Putamen (tissue), 1 donor: ENCODE measurements at places on chromosomes 11 and 22.
A peak's percentile ranks its signal among the peaks of the same experiment; 100 is the strongest.

DNA sequence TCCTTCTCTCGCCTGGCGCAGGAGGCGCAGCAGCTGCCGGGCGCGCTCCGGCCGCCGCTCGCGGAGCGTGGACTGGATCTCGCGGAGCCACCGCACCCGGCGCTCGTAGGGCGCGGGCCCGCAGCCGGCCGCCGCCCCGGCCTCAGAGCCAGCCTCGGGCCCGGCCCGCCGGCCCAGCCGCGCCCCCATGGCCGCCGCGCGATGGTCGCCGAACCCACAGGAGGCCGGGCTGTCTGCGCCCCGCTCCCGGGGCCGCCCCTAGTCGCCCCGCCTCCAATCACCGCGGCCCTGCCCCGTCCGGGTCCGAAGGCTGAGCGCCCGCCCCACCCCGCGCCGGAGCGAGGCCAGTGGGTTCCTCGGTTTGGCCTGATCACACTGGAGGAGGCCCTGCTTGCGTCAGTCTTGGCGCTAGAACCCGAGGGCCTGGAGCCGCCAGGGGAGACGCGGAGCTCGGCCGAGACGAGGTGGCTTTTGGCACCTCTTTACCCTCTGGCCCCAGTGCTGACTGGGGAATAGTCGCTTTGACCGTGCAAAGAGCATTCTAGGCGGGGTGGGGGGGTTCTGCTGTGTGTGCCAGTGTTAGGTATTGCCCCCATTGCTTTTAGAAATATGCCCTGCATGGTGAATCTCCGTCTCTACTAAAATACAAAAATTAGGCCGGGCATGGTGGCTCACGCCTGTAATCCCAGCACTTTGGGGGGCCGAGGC lies at the start of gene LRRC75B:
LRRC75B (minus strand) TSS at position 223 of the 708 bp plus-strand sequence; CDS start at position 189, 34 bp downstream.
- DNase-seq: peak; percentile 71

DNA sequence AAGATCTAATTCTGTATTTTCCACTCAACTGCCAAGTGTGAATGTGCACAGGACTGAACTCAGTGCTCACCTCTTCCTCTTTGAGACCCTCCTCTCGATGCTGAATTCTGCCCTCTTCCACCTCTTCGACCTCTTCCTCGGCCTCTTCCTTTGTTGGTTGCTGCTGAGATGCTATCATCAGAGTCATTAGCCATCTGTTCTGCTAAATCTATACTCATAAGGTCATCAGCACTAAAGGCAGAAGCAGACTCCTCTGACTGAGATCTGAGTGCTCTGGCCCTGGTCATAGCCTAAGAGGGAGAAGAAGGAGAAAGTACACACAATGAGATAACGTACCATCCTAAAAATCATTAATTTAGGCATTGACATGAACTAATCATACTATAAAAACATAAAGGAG lies 45.9 kb upstream of the GPR83 start:
- no peak for DNase-seq

DNA sequence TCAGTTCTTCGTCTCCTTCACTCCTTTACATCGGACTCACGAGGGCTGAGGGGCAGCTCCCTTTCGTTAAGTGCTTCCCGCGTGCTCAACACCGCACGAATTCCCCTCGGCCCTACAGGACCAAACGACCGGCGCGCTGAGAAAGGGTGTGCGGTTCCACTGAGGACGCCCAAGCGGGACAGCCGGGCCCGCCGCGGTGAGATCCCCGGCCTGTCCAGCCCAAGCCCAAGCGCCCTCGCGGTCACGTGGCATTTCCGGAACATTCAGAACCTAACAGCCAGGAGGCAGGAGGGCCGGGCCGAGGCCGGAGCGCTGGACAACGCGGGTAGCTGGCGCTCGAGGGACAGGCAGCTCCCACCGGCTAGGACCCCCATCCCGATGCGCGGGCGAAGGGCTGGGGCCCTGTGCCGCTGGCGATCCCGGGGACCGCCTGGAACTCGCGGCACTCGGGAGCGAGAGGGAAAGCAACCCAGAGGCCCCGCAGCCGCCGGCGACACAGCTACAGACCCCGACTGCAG lies 737 bp upstream of the STIP1 start:
- peak; percentile 42 for DNase-seq

DNA sequence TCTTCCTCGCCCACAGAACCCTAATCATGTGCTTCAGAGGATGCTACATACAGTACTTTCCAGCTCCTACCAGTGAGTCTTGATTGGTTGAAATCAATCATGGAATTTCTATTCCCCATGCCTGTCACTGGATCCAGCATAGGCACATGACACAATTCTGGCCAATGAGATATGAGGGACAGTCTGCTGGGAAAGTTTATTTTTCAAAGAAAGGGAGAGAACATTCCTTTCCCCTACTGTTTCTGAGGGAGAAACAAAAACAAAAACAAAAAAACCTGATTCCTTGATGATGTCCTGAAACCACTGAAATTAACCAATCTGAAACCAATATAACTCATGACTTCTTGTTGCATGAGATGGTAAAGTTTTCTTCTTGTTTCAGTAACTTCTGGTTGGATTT lies 3.3 kb upstream of the RCN1 start:
- DNase-seq: no peak

DNA sequence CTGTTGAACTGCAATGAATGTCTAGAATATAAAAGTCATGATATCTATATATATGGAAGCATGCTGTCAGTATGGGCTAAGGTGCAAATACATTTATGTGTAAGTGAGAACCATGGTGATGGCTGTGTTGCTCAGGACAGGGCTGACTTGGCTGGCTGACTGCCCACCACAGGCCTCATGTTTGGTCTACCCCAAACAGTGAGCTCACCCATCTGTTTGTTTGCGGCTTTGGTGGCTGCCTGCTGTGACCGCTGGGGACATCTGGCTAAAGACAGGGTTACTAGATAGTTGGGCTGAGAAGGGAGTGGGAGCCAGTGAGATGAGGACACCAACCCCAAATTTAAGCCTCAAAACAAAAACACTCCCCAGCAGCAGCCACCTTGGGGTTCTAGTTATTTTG lies 6.3 kb downstream of the CD44 start:
- no peak for DNase-seq

DNA sequence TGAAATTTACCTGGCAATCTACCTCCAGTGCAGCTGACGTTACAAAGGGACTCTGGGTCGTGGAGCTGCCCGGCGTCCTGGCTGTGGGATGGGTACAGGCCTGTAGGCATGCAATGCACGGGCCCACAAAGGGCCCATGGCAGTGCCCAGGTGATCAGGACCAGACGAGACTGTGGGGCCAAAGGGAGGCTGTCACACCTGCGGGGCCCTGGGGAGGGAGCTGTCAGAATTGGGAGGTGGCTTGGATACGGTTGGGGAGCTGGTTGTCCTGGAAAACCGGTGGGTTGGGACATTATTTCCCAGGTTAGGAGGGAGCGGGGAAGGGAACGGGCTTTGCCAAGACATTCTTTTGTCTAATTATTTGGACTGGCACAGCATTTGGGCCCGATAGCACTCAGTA lies 958.5 kb downstream of the BRD1 start:
- DNase-seq: no peak

- no peak for DNase-seq
Observed at GRCh38 chr11:125251956-125252355, 87.4 kb downstream of the PKNOX2 start.

- DNase-seq: no peak
Observed at GRCh38 chr11:3994030-3994640, 100.5 kb upstream of the RRM1 start.

DNA sequence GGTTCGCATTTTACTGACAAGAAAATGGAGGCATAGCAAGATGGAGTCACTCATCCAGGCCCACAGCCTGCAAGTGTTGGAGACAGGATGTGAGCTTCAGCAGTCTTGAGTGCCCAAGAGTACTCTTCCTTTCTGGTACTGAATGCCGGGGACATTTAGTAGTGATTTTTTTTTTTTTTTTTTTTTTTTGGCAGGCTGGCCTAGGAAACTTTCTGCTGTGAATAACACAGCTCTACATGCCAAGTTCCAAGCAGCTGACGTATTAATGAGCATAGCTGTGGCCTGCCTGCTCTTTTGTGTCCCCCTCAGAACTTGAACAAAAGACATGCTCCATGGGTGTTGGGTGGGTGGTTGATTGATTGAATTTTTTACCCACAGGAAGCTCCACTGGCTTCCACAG lies 195.5 kb upstream of the CADM1 start:
- DNase-seq: peak; percentile 23

GRCh38 chr11:74777877-74778276 lies 29.2 kb downstream of the RNF169 start:
- DNase-seq: no peak

GRCh38 chr11:63844836-63845235 lies 5.9 kb downstream of the MARK2 start:
- DNase-seq: no peak

DNA sequence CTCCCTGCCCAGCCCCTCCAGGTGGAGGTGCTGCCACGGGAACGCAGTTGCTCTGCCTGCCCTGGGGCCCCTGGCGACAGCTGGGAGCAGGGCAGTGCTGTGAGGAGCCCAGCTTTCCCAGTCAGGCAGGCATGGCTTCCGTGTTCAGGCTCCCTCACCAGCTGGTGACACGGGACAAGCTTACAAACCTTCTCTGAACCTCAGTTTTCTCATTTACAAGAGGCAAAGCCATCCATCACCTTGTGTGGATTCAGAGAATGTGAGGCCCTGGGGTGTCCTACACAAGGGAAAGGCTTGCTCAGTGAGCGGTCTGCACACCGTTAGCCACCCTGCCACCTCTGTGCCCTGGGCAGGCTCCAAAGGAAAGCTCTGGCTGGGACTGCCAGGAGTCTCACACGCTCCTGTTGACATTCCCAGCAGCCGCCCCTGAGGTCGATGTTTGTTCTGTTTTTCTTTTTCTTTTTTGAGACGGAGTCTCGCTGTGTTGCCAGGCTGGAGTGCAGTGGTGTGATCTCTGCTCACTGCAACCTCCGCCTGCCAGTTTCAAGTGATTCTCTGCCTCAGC lies 23.5 kb downstream of the SUN2 start:
- no peak for DNase-seq

DNA sequence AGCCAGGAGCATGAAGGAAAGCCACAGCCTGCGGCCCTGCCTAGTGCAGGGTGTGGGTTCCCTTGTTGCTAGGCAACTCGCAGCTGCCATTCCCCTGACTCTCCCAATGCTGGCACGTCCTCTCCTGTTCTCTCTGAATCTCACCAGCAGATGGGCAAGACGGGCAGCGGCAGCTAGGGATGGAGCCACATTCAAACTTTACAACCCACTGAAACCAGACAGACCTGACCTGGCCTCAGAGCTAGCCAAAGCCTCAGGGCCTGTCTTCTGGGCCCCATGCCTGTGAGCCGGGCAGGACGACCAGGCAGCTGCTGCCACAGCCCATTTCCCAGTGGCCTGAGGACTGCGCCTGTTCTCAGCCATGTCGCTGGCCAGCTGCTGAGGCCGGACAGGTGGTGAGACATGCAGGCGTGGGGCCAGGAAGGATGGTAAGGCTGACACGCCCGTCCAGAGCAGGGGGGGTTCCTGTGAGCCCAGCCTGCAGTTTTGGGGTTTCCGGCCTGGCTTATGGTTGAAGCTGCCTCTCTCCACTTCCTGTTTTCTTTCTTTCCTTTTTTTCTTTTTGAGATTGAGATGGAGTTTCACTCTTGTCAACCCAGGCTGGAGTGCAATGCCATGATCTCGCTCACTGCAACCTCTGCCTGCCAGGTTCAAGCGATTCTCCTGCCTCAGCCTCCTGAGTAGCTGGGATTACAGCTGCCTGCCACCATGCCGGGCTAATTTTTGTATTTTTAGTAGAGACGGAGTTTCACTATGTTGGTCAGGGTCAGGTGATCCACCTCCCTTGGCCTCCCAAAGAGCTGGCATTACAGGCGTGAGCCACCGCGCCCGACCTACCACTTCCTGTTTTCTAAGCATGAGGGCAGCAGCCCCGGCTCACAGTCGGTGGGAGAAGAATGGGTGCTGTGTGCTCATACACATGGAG lies 4.1 kb downstream of the SUN2 start:
- DNase-seq: no peak

DNA sequence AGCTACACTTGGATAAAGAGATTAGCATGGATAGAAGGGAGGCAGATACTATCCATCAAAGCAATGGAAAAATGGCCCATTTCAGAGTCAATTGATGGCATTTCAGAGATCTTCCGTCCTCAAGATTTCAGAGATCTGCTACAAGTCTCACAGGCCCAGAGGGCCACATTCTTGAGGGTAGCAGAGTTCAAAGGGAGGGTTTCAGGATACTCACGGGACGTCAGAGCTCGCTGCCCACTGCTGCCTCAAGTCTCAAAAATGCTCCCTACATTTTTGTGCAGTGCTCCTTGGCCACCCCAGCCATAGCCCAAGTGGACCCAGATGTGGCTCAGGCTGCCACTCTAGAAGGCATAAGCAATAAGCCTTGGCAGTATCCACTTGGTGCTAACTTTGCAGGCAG lies 24.9 kb downstream of the RTL6 start:
- no peak for DNase-seq

- DNase-seq: peak; percentile 4
Observed at GRCh38 chr11:7019500-7020182, 505 bp downstream of the ZNF214 start.

DNA sequence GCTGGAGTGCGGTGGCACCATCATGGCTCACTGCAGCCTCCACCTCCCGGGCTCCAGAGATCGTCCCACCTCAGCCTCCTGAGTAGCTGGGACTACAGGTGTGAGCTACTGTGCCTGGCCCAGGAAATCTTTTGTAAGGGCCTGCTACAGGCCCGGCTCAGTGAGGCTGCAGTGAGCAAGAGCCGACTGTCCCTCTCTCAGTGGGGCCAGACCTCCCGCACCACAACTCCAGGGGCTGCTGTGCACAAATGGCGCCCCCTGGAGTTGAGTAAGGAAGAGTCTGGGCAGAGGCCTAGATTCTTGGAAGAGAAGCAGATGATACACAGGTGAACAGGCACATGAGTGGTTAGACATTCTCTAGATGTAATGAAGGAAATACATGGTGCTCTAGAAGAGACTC lies 7.0 kb downstream of the SERHL2 start:
- DNase-seq: no peak

GRCh38 chr11:71335371-71335770 lies 83.0 kb upstream of the SHANK2 start:
- DNase-seq: no peak

DNA sequence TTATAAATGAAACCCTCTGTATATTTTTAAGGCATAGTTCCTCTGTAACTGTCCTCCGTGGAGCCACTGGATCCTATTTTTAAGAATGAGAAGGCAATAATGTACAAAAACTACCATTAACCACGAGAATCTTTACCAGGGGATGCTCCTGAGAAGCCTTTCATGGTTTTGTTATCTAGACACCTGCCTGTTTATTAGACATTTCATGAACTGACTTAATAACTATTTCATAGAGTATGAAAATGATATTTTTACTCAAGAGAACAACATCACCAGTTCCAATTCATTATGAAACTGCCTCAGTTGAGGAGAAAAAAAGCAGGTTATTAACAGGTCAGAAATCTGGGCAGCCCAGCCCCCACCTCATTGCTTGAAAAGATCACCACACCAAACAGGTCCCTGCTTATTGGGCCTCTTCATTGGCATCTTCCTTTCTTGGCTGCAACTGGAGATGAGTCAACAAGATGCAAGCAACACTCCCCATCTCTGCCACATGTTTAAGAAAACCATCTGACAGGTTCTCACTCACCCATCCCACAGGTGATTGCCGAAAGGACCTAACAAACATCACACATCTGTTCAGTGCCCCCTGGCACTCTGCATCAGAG lies 27.8 kb downstream of the ETS1 start:
- DNase-seq: no peak

- DNase-seq: no peak
Observed at GRCh38 chr11:6633422-6634408, 14.5 kb upstream of the TPP1 start.

- DNase-seq: no peak
Observed at GRCh38 chr11:79269611-79270307, 171.1 kb downstream of the TENM4 start.
